ENCODE measurements at places on chromosomes 16 and 17.
A peak's percentile ranks its signal among the peaks of the same experiment; 100 is the strongest.

GRCh38 chr16:65336160-65336559 is 214.3 kb upstream of the CDH11 start:
- no peak for DNase-seq

- no peak for DNase-seq
Observed at GRCh38 chr16:86044241-86044671, 145.3 kb downstream of the IRF8 start.

DNA sequence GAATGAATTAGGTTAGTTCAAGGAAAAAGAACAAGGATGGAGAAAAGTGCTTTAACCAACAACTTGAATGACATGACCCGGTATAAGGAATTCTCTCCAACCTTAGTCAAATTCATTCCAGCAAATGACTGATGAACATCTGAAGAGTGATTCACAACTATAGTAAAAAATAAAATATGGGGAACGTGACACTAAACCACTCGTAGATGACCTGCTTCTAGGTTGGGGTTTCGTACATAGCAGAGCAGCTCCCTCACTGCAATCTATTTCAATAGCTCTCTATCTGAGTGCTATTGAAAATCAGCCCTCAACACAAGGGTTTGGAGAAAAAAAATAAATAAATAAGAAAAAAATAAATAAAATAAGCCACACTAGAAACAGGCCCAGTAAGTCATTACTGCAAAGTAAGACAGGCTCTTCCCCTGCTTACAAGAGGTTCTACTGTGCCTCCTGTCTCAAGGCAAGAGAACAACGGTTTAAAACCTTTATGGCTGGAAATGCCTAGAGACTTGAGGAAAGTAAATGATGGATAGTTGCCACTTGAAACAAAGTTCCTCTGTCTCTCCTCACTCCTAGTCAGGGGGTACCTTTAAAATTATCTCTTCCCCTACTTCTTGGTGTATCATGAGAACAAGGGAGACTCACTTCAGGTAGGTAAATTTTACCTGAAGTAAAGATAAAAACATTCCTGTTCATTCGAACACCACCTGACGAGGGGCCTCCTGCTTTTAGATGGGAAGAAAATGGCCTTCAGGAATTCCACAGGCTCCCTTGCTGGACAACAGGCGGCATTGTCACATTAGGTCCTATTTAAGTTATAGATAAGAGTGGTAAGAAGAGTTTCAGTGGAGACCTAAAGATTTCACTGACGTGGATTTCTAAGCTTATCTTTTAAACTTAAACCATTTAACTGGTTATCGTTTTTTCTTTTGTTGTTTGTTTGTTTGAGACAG is 20.5 kb downstream of the COG7 start:
- DNase-seq: no peak

- peak; percentile 11 for DNase-seq
Observed at GRCh38 chr16:64392456-64392855, 729.4 kb downstream of the CDH11 start.

- no peak for DNase-seq
Observed at GRCh38 chr16:9680019-9680655, 502.1 kb downstream of the GRIN2A start.

- no peak for DNase-seq
Observed at GRCh38 chr17:55663400-55663799, 59.3 kb downstream of the TMEM100 start.

- no peak for DNase-seq
Observed at GRCh38 chr17:9672691-9673090, 27.4 kb downstream of the USP43 start.

- no peak for DNase-seq
Observed at GRCh38 chr16:30644334-30644830, 6.4 kb upstream of the PRR14 start.

DNA sequence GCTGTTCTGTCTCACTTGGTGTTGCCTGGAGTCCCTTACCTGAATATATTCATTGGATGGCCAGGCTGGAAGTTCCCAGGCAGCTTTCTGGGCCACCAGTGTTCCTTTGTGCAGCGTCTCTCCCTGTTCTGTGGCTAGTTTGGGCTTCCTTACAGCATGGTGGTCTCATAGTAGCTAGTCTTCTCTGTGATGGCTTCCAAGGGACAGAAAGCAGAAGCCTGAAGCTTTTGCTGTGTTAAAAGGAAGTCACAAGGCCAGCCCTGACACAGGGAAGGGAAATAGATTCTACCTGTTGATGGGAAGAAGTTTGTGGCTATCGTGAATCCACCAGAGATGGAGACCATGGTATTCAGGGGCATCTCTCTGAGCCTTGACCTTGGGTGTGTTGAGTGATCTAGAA is 34.6 kb downstream of the PLCG2 start:
- no peak for DNase-seq

GRCh38 chr17:19876529-19877161 is 8.9 kb upstream of the ULK2 start:
- DNase-seq: peak; percentile 53

DNA sequence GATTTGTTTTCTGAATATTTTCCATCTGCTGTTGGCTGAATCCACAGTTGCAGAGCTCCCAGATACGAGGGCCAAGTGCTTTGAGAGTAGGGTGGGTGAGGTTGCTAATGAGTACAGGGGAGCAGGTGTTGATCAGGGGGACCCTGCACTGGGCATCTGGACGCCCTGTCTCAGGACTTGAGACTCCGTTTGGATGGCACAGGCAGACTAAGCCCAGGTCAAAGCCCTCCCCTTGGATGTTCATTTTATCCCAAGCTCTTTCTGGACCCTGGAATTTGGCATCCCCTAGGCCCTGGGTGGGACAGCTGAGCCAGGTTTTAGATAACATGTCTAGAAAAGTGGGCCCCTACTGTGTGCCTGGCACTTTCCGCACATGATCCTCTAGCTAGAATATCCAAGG is 12.1 kb downstream of the USP6 start:
- no peak for DNase-seq

- DNase-seq: peak; percentile 64
Observed at GRCh38 chr16:27326738-27327585, 13.2 kb downstream of the IL4R start.

- DNase-seq: no peak
Observed at GRCh38 chr16:84535408-84535807, 30.9 kb upstream of the MEAK7 start.

DNA sequence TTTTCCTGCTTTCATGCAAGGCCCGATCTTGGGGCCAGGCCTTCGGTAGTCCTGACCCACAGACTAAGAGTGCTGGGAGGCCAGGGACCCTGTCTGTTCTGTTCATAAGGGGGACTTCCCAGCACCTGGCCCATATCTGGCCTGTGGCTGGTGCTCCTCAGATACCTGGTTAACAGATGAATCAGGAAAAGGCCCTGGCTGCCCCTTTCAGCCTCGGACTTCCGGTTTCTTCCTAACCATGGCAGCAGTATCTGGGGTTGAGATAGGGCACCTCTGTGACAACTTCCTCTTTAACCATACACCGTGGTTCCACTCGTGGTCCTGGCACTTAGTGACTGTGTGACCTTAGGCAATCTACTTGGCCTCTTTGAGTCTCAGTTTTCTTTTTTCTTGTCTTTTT is 18.4 kb downstream of the PLCG2 start:
- DNase-seq: no peak

DNA sequence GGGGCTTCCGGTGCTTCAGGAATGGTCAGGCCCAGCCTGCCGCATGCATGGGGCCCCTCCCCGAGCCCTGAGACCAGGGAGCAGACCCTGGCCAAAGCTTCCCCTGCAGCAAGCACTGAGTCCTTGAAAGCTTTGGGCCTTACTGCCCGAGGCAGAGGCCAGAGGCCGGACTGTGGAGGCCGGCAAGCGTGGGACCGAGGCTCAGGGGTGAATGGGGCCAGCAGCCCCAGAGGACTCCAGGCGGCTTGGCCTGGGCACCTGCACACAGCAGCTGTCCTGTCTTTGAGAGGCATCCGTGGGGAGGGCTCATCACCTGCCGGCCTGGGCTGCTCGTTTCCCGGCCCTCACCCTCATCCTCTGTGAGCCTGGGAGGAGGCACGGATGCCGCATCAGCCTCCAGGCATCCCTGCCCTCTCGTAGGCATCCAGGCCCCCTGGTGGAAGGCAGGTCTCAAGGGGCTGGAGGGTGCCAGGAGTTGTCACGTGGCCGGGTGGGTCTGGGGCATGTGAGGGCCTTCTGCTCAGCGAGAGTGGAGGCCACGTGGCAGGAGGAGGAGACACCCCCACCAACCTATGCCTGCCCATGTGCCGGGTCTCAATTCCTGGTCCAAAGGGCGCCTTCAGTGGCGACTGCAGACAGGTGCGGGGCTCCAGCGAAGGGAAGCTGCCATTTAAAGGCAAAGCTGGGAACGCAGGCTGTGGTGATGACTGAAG is 31.4 kb downstream of the CACNA1H start:
- DNase-seq: no peak

DNA sequence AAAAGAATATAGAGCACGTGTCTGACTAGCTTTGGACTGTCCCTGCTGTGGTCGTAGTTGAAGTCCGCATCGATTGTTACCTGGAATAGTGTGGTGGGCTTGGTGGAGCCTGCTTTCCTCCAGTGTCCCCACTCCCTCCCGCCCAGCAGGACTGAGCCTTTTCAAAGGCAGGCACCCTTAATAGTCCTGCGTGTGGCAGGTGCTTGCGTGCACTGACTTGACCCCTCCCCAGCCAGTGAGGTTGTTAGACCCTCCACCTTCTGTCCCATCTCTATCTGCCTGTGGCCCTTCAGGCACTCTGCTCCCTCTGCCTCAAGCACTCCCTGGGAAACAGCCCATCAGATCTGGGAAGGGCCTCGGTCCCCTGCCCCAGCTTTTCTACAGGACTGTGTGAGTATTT is 36.6 kb downstream of the TMEM11 start:
- no peak for DNase-seq

- DNase-seq: peak; percentile 89
Observed at GRCh38 chr17:78313735-78314648, 45.9 kb downstream of the SOCS3 start.

- no peak for DNase-seq
Observed at GRCh38 chr17:49393491-49394255, 21.0 kb downstream of the PHB1 start.
